HT-29 (cell line): ENCODE measurements at places on chromosomes 2 and 18. TPM values are rescaled to one million over a fixed set of nuclear protein-coding genes. Genes with fewer than 3 reads are reported as not detected.

C2orf66 gene
- total RNA-seq, result not detected in 2 replicates

LIPG gene
- 96.0 and 112 TPM in 2 replicates for total RNA-seq

SAG gene
- not detected in 2 replicates for total RNA-seq

ATP8B1 gene
- 25.8 and 34.0 TPM in 2 replicates for total RNA-seq

SERPINB11 gene
- total RNA-seq, result not detected in 2 replicates

REG3A gene
- total RNA-seq, result not detected in 2 replicates

LAMA3 gene
- total RNA-seq, result 8.6 and 9.5 TPM in 2 replicates

CDH19 gene
- not detected in 2 replicates for total RNA-seq

SERPINB5 gene
- total RNA-seq, result 12.9 and 13.4 TPM in 2 replicates

ANKRD30BL gene
- total RNA-seq, result not detected in 2 replicates

CTDP1 gene
- total RNA-seq, result 28.9 and 30.9 TPM in 2 replicates

FBLN7 gene
- 0.03 and 0.05 TPM in 2 replicates for total RNA-seq

PROKR1 gene
- total RNA-seq, result not detected in 2 replicates

DLGAP1 gene
- 0.08 and 0.53 TPM in 2 replicates for total RNA-seq

GRP gene
- total RNA-seq, result not detected in 2 replicates

CHRNG gene
- total RNA-seq, result not detected in 2 replicates

PTCD3 gene
- total RNA-seq, result 50.0 and 72.1 TPM in 2 replicates

MYO1B gene
- 2.0 and 2.5 TPM in 2 replicates for total RNA-seq

COLEC11 gene
- not detected in 2 replicates for total RNA-seq

DAW1 gene
- not detected in 2 replicates for total RNA-seq
